NCI-H748 treated with DMSO at 0.1 percent for 48 hours (cell line): ENCODE measurements at places on chromosomes 12 and 14.

DNA sequence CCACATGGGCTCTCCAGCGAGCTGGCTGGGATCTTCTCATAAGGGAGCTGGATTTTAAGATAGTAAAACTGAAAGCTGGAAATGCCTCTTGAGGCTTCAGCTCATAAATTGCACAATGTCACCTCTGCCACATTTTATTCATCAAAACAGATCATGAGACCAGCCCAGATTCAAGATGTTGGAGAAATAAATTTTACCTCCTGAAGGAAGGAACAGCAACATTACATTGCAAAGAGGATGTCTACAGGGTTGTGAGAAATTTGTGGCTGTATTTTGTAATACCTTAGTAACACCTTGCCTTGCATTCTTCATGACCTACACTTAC lies 43.1 kb upstream of the KRR1 start:
- DNase-seq, result no peak

GRCh38 chr14:93946104-93946503 lies 19.0 kb downstream of the FAM181A start:
- no peak for DNase-seq

DNA sequence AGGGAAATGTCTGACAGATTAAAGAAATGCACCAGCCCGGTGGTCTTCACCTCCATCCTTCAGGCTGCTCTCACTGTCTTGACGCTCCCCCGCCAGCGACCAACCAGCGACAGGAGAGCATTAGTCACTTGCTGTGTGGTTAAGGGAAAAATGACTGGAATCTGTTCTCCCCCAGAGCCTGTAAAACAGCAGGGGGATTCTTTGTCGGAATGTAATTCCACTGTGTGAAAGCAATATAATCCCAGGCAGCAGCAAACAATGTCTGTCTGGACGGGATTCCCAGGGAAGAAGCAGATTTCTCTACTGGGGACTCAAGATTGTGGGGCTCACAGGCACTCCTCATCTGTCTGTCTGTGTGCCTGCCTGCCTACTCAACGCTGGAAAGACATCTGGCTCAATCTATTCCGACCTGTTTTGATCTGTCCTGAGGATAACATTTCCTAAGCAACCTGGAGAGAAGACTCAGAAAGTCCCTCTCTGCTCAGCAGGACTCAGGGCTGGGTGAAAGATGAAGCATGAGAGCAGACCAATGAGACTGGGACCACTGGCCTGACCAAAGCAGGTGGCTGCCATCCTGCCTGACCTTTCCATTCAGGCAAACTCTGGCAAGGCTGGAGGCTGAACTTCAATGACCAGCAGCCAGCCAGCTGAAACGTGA lies 54.6 kb downstream of the NUAK1 start:
- DNase-seq, result no peak

DNA sequence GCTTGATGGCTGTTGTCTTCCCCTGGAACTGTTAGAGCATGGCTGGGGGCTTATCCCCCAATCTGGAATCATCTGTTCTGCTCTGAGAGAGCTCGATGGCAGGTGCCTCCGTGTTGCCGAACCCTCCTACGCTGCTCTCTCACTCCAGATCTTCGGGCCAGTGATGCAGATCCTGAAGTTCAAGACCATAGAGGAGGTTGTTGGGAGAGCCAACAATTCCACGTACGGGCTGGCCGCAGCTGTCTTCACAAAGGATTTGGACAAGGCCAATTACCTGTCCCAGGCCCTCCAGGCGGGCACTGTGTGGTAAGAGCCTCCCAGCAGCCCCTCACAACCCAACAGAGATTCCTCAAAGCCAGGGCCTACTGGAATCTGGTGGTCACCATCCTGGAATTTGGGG lies 33.0 kb downstream of the ALDH2 start:
- DNase-seq, result no peak

- DNase-seq, result no peak
These were observed 60.0 kb downstream of the NT5DC3 start for GRCh38 chr12:103780992-103781391.

GRCh38 chr12:93609281-93610192 lies 37.1 kb downstream of the SOCS2 start:
- no peak for DNase-seq

DNA sequence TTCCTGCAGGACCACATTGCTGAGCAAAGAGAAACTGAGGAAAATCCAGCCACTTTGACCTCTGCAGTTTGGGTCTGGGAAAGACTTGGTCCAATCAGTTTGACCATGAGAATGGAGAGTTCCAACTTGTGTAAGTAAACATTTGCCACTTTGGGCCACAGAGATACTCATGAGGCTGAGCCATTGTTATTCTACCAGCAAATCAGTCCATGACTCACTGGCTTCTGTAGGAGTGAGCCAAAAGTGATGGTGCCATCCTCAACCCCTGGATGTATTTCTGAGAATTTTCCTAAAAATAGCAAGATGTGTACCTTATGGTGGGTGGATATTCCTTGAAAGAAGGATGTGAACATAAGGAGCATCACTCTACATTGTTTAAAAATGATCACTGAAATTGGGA lies 192.9 kb upstream of the OR4E1 start:
- DNase-seq, result no peak

GRCh38 chr14:95460647-95461478 lies 55.6 kb downstream of the SYNE3 start:
- DNase-seq, result peak; percentile 69

DNA sequence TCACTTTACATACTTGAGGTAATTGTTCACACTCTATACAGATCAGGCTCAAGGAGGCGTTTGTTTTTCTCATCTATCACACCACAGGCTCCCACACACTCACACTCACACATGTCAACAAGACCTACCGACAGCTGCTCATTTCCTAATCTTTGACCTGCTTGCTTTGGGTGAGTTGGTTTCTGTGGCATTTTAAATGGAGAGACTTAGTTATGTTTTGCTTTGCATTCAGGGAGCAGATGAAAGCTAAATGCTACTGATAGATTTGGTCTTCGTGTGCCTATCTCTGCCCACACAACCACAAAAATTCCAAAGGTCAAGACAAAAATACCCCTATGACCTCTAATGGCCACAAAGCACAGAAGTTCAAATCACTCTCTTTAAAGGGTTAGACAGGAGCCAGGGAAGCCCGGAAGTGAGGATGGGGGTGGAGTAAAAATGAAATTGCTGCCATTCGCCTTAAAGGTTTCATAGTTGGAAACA lies 203.5 kb upstream of the G2E3 start:
- no peak for DNase-seq

DNA sequence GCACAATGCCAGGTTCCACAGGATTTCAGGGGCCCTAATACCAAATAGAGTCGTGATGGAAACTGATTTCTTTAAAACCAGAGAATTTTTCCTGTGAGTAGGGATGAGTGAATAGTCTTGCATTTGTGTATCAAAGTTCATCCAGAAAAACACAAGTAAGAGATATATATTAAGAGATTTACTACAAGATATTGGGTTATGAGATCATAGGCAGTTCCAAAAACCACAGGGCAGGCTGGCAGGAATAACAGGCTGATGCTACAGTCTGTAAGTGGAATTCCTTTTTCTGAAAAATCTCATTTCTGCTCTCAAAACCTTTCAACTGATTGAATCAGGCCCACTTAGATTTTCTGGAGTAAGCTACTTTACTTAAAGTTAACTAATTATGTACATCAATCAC lies 1756.2 kb upstream of the SEL1L start:
- DNase-seq, result no peak

- no peak for DNase-seq
These were observed 53.1 kb downstream of the GALNT9 start for GRCh38 chr12:132276066-132276826.
